ENCODE measurements at places on chromosomes 7 and 10.

DNA sequence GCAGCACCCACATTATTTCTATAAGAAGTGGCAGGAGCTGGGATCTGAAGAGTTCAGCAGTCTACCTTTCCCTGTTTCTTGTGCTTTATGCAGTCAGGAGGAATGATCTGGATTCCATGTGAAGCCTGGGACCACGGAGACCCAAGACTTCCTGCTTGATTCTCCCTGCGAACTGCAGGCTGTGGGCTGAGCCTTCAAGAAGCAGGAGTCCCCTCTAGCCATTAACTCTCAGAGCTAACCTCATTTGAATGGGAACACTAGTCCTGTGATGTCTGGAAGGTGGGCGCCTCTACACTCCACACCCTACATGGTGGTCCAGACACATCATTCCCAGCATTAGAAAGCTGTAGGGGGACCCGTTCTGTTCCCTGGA lies 874 bp upstream of the RBP3 start:
- DNase-seq, result no peak

DNA sequence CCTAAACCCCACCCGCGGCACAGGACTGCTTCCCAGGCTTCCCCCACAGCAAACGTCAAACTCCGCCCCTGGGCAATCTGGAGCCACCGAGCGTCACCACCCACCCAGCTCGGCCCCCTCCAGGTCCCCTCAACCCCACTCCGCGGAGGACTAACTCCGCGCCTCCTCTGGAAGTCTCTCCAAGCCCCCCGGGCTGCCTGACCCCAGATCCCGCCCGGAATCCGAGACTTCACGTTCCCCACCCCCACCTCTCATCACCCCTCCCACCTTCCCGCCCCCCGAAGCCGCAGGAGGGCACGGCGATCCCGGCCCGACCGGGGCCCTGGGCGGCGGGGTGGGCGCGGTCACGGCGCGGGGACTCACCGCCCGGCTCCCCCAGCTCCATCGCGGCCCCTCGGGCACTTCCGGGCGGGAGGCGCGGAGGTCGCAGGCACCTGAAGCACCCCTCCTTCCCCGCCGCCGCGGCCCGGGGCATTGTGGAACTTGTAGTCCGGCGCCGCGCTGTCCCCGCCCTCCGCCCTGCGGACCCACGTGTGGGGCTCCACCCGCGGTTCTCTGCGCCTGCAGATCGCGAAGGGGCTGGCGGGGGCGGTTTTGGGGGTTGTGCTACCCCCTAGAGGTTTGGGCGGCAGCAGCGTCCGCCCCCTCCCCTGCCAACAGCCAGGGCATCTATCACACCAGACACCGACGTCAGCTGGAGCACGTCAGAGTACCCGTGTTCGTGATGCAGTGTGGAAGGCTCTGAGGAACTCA lies at the start of gene TMUB1:
Gene TMUB1 (minus strand): TSS at position 423 of the 753 bp plus-strand sequence. CDS start 930 bp downstream, outside the sequence.
- peak; percentile 85 for DNase-seq

DNA sequence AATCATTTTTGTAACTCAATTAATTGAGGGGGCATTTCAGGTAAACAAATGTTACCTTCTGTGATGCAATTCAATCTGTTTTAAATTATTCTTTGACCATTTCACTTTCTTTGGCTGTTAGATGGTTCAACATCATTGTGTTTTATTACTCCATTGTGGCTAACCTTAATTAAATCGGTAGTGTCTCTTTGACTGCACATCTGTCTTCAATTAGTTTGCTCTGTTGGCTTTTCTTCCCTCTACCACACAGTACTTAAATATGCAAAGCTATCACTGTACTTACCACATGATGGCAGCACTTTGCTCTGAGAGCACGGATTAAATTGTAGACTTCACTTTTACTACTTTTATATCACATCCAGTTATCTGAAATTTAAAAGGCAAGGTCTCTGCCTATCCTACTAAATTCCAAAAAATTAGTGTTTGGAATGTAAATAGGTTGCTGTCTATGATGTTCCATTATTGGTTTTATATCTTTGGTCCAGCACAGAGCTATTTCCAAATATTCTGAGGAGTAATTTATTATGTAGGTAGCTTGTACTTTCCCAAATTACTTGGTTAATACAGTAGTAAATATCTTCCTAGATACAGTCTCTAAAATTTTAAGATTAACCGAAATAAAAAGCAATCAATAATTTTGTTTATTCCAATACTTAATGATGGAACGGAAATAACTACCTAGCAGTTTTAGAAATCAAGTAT lies 352.0 kb downstream of the PCLO start:
- DNase-seq, result no peak

DNA sequence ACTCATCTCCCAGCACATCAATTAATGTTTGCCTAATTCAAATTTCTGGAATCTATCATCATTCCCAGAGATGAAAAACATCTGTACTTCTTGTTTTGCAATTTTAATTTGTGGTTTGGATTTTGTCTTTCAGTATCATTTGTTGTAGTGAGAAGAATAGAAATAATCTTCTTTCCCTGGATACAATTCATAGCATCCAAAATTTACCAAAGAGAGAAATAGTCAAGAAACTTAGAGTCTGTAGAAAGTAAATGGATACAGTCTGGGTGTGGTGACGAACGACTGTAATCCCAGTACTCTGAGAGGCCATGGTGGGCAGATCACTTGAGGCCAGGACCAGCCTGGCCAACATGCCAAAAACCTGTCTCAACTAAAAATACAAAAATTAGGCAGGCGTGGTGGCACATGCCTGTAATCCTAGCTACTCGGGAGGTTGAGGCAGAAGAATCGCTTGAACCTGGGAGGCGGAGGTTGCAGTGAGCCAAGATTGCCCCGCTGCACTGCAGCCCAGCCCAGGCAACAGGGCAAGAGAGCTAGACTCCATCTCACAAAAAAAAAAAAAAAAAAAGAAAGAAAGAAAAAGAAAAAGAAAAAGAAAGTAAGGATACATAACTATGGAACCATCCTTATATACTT lies 193.0 kb downstream of the RELN start:
- DNase-seq, result no peak

DNA sequence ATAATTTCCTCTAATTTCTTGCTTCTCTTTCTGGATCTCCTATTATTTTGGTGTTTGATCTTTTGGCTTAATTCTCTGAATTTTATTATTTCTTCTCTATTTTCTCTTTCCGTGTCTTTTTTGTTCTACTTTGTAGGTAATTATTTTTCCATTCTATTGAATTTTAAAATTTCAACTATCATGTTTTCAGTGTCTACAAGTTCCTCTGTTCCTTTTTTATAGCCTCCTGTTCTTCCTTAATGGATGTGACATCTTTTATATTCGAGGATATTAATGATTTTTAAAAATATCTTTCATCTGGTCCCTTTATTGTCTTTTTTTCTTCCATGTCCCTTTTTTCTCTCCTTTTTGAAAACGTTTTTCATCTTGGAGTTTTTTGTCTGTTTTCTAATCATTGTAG lies 11.1 kb downstream of the CDC123 start:
- DNase-seq, result no peak

- no peak for DNase-seq
These were observed 239.3 kb downstream of the AUTS2 start for GRCh38 chr7:69837387-69838068.

GRCh38 chr10:11863353-11864109 lies 40.4 kb downstream of the PROSER2 start:
- peak; percentile 66 for DNase-seq

Measured in CD4-positive, alpha-beta T cell treated with Interleukin-4 for 4 hours (primary cell).